ENCODE measurements at places on chromosomes 1 and 21.
A peak's percentile ranks its signal among the peaks of the same experiment; 100 is the strongest.

DNA sequence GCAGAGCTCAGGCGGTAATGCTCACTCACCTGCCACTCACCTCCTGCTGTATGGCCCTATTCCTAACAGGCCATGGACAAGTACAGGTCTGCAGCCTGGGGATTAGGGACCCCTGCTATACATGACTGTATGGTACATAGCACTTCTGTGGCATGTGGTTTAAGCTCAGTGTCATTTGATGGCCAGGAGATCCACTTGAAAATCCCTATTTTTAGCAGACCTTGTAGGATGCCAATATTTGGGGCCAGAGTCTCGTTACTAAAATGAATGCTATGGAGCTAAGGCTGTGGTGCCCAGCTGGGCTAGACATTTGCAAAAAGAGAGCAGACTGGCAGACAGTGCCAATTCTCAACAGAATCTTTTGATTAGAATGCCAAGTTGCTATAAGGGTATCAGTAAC, 1.7 kb upstream of the ANGPTL7 start:
- no peak for DNase-seq

GRCh38 chr1:167533851-167534300, 15.5 kb upstream of the CD247 start:
- DNase-seq = peak; percentile 71

DNA sequence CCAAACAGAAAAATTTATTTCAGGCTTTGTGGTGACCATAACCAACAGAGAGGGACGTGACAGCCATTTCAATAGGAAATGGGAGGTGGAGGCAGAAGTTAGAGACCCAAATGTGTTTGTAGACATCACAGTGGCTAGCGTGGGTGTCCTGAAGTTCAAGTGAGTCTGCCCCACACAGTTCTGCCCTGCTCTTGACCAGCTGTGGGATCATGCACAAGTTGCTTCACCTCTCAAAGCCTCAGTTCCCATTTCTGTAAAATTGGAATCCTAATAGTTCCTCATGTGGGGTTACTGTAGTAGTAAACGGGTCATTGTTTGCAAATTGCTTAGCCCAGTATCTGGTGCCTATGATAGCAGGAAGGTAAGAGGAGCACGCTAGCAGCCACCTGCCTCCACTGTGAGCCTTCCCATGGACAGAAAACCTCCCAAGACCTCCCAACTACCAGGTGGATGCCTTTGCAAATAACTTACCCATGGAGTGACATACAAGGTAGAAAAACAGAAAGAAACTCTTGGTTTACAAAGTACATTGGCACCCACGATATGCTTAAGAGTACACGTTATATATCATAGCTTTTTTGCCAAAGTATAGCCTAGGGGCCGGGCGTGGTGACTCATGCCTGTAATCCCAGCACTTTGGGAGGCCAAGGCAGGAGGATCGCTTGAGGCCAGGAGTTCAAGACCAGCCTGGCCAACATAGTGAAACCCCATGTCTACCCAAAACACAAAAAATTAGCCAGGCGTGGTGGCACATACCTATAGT, 29.1 kb downstream of the FHAD1 start:
- DNase-seq = peak; percentile 39

GRCh38 chr1:65176056-65176450, 28.1 kb downstream of the AK4 start:
- no peak for DNase-seq

DNA sequence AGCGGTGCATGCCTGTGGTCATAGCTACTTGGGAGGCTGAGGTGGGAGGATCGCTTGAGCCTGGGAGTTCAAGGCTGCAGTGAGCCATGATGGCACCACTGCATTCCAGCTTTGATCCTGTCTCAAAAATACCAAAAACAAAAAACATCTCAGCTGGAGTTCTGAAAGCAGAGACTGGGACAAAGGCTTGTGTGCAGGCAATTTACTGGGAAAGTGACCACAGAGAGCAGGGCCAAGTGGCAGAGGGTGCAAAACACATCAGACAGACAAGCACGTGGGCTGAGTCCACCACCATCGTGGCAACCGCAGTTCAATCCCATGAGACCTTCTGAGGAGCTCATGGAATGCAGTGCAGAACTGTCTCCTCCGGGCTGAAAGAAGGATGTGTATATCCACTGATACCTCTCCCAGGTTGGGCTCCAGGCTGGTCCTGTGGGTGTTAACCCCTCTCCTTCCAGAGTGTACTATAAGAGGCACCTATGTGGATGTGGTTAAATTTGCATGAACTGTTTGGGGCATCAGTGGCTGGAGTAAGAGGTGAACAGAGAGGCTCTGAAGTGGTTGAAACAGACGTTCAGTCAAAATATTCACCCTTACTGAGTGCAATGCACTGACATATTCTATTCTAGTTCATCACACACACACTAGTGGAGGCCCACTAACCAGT, 10.8 kb downstream of the PIGP start:
- no peak for DNase-seq

GRCh38 chr1:207088161-207088560, 499 bp upstream of the C4BPB start:
- DNase-seq = no peak

DNA sequence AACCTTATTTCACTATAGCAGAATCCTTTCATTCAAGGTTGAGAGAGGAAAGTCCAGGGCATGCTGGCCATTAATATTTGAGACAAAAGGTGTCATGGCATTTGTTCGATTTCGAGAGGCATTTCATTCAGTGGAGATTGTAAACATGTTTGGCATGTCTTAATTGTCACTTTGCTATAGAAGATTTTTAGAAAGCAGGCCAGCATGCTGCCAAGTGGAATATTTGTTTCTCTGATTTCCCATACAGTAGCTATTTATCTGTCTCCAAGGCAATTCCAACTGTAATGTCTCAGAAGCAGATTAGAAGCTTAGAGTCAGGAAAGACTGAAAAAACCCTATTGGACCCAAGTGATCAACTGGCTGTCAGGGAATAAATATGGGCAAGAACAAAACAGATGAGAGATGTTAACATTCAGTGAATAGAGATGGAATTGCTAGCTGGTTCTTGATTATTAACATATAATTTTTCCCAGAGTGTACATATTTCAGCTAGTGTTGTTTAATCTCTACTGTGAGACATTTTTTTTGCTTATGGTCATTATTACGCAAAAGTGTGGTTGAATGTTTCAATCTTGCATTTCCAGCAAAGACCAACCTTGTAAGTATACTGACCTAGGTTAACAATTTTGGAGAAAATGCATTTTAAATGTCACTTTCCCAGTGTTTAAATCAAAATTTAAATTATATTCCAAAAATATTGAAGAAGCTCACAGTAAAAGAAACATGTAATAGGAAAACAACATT, 174.6 kb downstream of the KCNK2 start:
- no peak for DNase-seq

GRCh38 chr21:44948426-44949120, 8.7 kb downstream of the SLX9 start:
- DNase-seq = no peak
